ENCODE measurements at places on chromosomes 16 and 17.

GRCh38 chr17:7293816-7294613, 424 bp downstream of the YBX2 start:
- DNase-seq: no peak

DNA sequence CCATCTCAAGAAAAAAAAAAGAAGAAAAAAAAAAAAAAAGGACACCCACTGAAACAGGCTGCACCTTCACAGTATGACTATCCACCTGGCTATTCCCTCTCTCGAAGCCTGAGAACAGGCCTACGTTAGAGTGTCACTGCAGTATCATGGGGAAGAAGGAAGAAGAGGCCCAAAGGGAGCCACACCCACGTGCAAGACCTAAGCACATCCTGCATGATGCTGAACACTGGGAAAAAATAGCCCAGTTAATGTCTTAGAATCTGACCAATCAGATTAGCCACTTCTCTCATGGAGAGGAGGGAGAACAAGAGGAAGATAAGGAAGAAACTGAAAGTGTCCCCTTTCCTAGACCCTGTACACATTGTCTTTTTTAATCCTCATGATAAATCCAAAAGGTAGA, 19.5 kb upstream of the MED13 start:
- no peak for DNase-seq

DNA sequence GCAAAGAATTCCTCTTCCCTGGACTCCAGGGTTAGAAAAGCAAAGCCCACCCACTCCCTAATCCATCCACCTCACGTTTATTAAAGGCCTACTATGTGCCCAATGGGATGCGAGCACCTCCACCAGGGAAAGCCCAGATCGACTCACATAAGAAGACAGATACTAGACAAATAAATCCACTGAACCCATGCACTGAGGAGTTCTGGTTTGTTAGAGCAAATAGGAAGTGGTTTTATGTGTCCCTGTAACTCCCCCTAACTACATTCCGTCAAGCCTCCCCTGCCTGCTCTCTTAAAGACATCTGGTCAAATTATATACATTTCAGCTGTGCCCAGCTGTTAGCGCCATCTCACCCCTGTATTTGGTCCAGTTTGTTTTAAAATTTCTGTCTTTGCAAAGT, 218.5 kb upstream of the RPL38 start:
- DNase-seq: no peak

DNA sequence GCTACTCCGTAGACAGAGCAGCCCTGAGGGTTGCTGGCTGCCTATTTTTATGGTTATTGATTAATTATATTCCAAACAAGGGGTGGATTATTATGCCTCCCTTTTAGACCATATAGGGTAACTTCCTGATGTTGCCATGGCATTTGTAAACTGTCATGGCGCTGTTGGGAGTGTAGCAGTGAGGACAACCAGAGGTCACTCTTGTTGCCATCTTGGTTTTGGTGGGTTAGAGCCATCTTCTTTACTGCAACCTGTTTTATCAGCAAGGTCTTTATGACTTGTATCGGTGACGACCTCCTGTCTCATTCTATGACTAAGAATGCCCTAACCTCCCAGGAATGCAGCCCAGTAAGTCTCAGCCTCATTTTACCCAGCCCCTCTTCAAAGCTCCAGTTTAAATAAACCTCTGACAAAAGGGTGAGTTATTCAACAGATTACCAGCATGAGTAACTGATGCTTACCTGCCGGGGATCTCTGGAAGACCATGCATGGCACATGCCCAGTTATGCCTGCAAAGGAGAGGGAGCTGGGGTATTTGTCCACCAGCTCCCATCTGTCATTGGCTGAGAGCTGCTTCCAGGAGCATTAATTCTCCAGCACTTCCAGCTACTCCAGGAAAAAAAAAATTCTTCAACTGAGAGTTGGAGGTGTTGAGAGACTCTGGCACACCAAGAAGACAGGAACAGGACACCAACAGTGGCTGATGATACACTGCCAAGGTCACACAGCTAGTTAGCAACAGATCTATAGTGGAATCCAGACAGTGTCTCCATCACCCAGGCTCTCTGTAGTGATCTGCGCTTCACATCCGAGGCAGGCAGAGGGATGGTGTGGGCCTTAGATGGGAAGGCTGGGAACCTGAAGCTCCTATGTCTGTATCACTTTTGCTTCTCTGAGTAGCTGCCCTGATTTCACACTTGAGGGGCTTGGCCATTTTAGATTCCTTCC, 36.6 kb upstream of the IL21R start:
- peak; percentile 54 for DNase-seq

GRCh38 chr16:56047307-56048234, 143.7 kb upstream of the GNAO1 start:
- DNase-seq: no peak

GRCh38 chr17:58756246-58757161, 850 bp downstream of the PPM1E start:
- no peak for DNase-seq

GRCh38 chr17:21223086-21223485, 9.1 kb upstream of the TMEM11 start:
- DNase-seq: no peak

DNA sequence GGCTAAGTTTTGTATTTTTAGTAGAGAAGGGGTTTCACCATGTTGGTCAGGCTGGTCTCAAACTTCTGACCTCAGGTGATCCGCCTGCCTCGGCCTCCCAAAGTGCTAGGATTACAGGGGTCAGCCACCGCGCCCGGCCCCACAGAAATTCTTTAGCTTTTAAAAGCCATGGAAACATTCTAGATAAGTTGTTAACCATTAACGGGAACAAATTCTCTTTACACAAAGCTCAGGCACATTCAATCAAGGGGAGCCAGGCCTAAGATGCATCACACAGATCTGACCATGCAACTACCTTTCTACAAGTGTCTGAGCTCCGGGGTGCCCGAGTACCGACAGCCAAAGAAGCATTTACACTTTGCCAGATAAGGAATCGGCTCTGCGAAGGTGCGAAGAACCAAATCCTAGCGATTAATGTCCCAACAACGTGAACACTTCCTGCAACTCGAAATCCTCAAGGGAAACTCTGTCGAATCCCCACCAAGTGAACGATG, 1.0 kb downstream of the EMC8 start:
- no peak for DNase-seq

- DNase-seq: no peak
Observed at GRCh38 chr17:10735251-10735650, 5.4 kb upstream of the TMEM220 start.
